Stimulated activated CD8-positive, alpha-beta memory T cell treated with anti-CD3 and anti-CD28 coated beads, Interleukin-15, amount 100 ng/mL, for 1 hour (primary cell): ENCODE measurements at places on chromosomes 7 and 10.

GRCh38 chr7:81385370-81385769, 384.5 kb downstream of the HGF start:
- no peak for DNase-seq

- DNase-seq, result no peak
These were observed 305.9 kb upstream of the RNF32 start for GRCh38 chr7:156334636-156335035.

DNA sequence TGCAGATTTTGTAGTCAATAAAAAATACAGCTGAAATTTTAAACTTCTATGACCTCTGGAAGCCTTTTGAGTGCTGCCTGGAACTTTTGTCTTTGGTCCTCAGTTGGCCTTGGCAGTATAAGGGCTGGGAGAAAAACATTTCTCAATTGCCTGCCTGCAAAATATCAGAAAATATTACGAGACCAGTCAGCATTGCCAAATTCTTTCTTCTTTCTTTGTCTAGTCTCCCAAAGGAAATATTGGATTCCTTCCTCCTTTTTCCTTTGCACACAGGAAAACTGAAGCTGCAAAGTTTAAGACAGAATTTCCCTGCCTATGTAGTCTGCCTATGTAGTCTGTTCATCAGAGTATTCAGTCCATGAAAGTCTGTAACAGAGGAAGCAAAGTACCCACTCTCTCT, 95.9 kb downstream of the CHRM2 start:
- no peak for DNase-seq

DNA sequence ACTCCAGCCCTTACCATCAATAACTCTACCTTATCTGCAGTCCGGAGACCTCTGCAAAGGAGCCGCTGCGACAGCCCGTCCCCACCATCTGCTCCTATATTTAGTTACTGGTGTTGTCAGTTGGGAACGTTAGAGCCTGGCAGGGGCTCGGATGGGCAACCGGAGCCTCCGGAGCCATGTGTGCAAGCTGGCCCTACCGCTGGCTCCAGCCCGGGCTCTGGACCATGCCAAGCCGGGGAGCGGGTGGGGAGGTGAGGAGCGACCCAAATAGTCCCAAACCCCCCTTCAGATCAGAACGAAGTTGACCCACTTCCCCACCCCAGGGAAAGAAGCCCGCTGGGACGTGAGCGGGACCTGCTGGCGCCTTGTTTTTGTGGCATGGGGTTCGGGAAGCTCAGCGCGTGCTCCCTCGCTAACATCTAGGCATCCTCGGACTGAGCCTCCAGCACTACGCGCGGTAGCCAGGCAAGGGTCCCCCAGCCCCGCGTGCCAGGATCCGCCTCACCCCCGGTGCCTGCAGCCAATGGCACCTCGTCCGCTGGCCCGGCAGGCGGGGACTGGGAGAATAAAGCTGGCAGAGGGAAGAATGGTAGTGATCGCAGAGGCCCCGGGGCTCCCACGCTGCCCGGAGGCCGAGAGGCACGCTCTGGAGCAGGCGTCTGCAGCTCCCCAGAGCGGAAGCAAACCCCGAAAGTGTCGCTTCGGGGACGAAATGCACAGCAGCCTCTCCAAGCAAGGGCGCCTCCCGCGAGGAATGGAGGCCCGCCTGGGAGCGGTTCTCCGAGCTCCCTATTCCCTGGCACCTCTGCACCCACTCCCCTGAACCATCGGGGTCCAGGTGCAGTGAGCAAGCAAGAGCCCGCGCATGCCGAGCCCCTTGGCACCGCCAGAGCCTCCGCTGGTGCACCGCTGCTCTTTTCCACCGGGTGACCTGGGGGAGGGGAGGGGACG, 679 bp downstream of the LRRC20 start:
- no peak for DNase-seq

DNA sequence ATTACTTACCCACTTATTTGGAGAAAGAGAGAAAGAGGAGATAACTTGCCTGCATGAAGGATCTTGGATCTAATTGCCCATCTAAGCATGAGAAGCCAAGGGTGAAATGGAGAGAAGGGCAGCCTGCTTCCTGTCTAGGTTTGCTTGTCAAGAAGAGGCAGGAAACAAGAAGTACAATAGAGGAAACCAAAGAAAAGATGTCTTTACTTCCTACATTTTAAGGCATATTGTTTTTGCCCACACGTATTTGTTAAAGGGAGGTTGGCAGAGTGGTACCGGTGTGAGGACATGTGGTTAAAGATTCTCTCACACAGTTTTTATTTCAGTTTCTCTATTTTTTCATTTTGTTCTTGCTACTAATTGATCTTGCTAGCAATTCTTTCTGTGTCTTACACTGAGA, 6.0 kb upstream of the TAS2R38 start:
- DNase-seq, result no peak

DNA sequence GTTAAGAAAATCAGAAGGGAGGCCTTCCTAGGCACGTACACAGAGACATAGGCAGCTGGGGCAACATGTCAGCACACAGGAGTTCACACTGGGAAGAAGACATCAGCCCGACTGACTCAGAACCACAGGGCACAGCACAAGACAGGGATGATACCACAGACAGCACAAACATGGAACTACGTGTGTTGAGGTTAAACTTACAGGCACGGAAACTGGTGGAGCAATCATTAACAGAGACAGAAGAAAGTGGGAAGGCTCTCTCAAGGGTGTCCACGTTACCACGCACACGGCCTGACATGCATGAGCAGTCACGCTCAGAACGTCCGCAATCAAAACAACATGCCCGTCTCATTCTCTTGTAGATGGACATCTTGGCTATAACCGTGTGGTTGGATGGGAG, 636.4 kb downstream of the KCNMA1 start:
- DNase-seq, result no peak

DNA sequence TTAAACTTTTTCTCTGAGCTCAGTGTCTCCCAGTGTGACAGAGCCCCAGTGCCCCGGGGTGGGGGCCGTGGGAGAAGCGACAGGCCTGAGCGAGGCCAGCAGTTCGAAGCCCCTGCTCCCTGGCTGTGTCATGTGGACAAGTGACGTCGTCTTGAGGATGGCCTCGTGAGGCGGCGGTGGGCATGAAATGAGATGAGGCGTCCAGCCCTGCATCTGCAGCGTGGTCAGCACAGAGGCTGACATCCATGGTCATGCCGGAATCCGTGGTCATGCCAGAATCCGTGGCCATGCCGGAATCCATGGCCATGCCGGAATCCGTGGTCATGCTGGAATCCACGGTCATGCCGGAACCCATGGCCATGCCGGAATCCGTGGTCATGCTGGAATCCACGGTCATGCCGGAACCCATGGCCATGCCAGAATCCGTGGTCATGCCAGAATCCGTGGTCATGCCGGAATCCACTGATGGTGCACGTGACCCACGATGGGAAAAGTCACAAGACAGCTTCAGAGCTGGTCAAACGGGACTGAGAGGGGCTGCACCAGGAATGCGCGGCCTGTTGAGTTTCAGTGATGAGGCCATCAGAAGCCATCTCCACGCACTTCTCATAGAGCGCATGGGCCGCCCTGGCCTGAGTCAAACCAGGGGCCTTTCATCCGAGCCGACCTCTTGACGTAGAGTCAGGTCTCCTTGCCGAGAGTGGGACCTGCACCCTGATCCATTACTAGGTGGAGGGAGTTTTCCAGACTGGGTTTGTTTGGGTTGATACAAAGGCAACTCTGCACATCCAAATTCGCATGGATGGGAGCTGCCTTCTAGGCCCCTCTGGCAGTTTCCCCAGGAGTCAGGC, 342.5 kb downstream of the PTPRN2 start:
- no peak for DNase-seq

DNA sequence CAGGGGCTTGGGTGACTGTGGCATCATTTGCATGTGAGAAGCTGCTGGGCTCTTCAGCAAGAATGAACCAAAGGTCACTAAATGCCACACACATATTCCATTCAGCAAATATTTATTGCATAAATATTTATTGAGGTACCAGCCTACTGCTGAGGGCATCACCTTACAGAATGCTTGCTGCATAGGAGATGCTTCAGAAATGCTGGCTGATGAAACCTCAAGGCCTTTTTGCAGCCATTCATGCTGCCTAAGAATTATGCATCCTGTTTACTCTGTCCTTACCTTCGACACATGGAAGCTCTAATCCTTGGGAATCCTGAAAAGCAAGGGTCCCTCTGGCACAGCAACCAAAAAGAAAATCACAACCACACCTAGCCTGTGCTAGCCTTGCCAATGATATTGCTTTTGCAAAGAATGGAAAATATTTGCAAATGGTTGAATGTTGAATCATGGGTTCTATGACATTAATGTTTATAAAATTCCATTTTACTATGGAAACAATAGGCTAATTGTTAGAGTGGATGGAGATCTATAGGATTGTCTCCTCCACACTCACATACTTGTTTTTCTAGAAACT, 79.6 kb downstream of the PCGF5 start:
- DNase-seq, result no peak
